ENCODE measurements at places on chromosomes 7 and 10.

- H3K36me3 ChIP-seq, result no peaks in the 10 kb centered on the region
- H3K4me1 ChIP-seq, result no peaks in the 10 kb centered on the region
- DNase-seq, result no peak
- H3K27me3 ChIP-seq, result no peaks in the 10 kb centered on the region
- no peak overlapping the region for H3K27ac ChIP-seq
These were observed 172.5 kb downstream of the IPMK start for GRCh38 chr10:58094985-58095718.

- H3K27me3 ChIP-seq, result no peaks in the 10 kb centered on the region
- DNase-seq, result no peak
- H3K4me3 ChIP-seq, result no peak overlapping the region
These were observed 228.0 kb upstream of the C7orf33 start for GRCh38 chr7:148362541-148362940.

GRCh38 chr7:78189762-78190161, 391.2 kb downstream of the PHTF2 start:
- peaks cover 75% of the 10 kb centered on the region for H3K27me3 ChIP-seq
- DNase-seq, result no peak
- H3K27ac ChIP-seq, result no peak overlapping the region
- no peaks in the 10 kb centered on the region for H3K4me1 ChIP-seq
- H3K36me3 ChIP-seq, result no peaks in the 10 kb centered on the region
- no peak overlapping the region for H3K4me3 ChIP-seq

DNA sequence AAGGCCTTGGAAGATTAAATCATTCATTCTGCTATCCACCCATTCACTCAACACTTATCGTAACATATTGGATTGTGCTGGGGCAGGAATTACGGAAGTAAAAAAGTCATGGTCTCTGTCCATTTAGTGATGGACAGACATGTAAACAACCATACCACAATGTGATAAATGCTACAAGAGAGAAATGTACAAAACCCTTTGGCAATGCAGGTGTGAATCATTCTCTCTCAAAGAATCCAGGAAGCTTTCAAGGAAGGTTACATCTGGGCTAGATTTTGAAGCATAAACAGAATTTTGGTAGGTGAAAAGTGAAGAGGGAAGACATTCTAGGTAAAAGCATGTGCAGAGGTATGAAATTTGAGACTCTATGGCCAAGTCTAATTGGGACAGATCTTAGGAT, 61.7 kb upstream of the KCNIP2 start:
- H3K27ac ChIP-seq, result no peak overlapping the region
- peaks cover 23% of the 10 kb centered on the region for H3K36me3 ChIP-seq
- H3K27me3 ChIP-seq, result no peaks in the 10 kb centered on the region
- H3K4me1 ChIP-seq, result no peaks in the 10 kb centered on the region
- DNase-seq, result no peak
- H3K4me3 ChIP-seq, result no peak overlapping the region

- no peak overlapping the region for H3K4me3 ChIP-seq
- no peaks in the 10 kb centered on the region for H3K27me3 ChIP-seq
- peak overlapping the region; percentile 79 for H3K27ac ChIP-seq
These were observed 9.4 kb downstream of the MPP7 start for GRCh38 chr10:28293236-28294168.

DNA sequence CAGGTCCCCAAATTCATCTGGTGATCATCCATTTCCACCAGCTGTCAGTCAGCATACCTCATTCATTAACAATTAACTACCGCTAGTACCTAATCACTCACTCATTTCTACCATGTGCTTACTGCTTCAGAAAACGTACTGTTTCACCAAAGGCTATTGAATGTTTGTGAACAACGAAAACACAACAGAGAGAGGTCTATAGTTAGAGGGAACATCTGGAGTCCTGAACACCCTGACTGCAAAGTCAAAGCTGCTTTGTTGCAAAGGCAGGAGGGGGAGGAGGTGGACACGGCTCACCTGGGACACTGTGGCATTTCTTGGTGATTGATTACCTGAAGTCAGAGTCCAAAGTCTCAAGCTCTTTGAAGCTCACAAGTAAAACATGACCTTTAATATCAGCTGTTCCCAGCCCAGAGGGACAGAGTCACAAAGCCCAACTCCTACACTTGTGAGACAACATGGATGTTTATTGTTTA, 342.3 kb upstream of the ADARB2 start:
- H3K4me3 ChIP-seq, result no peak overlapping the region
- H3K27ac ChIP-seq, result no peak overlapping the region
- no peaks in the 10 kb centered on the region for H3K4me1 ChIP-seq
- no peaks in the 10 kb centered on the region for H3K27me3 ChIP-seq

DNA sequence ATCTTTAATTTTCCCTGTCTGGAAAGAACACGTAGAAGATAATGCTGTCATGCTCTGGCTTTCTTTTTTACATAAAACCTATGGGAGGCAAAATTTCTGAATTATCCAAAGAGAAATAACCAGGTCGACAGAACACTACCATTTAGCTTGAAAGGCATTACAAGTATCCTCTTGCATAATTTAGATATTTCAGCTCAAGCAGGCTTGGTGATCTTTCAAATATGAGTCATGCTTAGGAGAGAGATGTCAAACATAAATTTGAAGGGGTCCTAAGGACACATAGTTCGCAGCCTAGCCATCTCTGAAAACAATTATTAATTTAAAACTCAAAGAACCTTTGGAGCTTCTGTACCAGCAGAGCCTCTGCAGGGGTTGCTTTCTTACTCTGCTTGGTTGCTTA, 100.9 kb downstream of the FAS start:
- no peak for DNase-seq
- H3K36me3 ChIP-seq, result no peaks in the 10 kb centered on the region
- no peaks in the 10 kb centered on the region for H3K4me1 ChIP-seq
- no peak overlapping the region for H3K27ac ChIP-seq
- no peaks in the 10 kb centered on the region for H3K27me3 ChIP-seq
- no peak overlapping the region for H3K4me3 ChIP-seq

DNA sequence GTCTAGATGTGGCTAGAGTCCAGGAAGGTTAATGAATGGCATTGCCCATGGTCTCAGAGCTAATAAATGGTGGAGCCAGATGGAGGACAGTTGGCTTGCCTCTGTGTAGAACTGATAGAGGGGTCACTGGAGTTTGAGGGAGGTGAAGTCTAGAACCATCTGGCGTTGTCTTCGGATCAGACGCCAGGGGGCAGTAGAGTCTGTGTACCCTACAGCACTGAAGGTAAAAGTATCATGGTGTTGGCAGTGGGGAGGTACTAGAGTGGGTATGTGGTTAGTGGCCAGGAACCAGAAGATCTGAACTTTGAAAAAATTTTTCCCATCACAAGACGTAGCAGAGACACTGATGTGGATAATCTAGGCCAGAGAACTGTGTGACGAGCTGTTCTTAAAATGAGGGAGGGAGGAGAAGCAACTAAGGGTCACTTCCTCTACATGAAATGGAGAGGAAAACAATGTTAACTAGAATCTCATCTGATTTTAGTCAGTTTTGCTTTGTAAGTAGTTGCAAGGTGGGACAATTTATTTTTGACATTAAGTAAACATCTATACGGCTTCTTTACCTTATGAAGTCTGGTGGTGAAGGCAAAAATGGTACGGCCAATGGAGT, 227.9 kb upstream of the PRSS58 start:
- H3K27ac ChIP-seq, result no peak overlapping the region
- peaks cover 6% of the 10 kb centered on the region for H3K36me3 ChIP-seq
- H3K4me1 ChIP-seq, result peaks cover 5% of the 10 kb centered on the region
- H3K4me3 ChIP-seq, result no peak overlapping the region
- peaks cover 25% of the 10 kb centered on the region for H3K27me3 ChIP-seq

DNA sequence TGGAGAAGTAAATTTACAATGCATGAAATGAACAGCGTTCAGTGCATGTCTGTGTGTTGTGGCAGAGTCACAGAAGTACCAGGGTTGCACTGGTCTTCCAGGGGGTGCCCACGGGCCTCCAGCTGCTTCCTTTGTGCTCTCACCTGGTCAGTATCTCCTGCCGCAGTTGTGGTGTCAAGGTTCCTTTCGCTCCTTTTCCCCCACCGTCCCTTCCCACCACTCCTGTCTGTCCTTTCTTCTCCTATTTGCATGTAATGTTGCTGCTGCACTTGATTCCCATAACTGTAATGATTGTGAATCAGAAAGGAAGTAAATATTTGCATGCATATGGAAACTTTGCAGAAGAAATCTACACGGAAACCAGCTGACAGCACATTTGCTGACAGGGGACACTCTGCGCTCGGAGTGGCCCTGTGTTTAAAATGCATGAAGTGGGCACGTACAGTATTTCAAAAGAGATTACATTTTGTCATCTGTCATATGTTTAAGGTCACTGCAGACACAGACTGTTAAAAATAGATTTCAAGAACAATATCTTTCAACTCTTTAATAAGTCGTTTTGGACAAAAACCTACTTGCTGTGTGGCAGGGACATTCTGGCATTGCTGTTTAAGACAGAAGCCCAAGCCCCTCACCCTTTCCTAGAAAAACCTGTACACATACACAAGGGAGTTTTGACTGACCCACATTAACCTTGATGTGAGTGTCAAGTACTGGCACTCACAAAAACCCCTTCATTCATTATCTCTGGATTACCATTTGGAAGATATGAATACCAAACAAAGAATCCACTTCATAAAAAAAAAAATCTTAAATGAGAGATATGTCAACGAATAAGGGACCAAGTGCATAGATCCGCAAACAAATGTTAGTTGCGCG, 336.7 kb upstream of the KLF6 start:
- H3K27ac ChIP-seq, result no peak overlapping the region
- peaks cover 7% of the 10 kb centered on the region for H3K36me3 ChIP-seq
- H3K27me3 ChIP-seq, result peaks cover 8% of the 10 kb centered on the region
- DNase-seq, result no peak

Measured in MCF 10A (cell line).